WTC11 (cell line): ENCODE measurements at places on chromosomes 2 and 18.

- DNase-seq, result no peak
Measured at GRCh38 chr2:241564596-241565410, 6.3 kb downstream of the BOK start.

DNA sequence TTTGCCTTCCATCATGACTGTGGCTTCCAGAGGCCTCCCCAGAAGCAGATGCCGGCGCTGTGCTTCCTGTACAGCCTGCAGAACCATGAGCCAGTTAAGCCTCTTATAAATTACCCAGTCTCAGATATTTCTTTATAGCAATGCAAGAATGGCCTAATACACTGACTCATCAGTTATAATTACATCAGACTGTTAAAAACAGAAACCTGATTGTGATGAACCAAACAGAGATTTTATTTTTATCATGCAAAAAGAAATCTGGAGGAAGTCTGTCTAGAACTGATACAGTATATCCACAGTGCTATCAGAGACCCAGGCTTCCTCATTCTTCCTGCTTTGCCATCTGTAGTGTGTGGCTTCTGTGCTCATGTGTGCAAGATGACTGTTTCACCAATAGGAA lies 93.4 kb upstream of the MEX3C start:
- DNase-seq, result no peak

DNA sequence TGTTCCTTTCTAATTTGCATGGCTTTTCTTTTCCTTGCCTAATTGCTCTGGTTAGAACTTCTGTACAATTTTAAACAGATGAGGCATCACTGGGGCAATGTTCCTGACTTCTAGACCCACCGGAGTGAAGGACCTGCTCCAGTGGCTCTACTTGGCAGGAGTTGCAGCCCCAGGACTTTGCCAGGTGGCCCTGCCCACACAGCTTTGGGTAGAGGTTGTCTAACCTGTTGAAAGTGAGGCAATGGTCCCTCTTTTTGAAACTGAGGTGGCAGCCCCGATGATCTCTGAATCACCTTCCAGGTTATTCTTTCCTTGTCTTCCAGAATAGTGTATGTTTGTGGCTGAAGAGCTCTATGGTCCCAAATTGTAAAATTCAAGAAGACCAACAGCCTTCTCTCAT lies 29.9 kb upstream of the ZNF512 start:
- DNase-seq, result no peak

GRCh38 chr18:67216846-67217245 lies 299.7 kb downstream of the DSEL start:
- no peak for DNase-seq

DNA sequence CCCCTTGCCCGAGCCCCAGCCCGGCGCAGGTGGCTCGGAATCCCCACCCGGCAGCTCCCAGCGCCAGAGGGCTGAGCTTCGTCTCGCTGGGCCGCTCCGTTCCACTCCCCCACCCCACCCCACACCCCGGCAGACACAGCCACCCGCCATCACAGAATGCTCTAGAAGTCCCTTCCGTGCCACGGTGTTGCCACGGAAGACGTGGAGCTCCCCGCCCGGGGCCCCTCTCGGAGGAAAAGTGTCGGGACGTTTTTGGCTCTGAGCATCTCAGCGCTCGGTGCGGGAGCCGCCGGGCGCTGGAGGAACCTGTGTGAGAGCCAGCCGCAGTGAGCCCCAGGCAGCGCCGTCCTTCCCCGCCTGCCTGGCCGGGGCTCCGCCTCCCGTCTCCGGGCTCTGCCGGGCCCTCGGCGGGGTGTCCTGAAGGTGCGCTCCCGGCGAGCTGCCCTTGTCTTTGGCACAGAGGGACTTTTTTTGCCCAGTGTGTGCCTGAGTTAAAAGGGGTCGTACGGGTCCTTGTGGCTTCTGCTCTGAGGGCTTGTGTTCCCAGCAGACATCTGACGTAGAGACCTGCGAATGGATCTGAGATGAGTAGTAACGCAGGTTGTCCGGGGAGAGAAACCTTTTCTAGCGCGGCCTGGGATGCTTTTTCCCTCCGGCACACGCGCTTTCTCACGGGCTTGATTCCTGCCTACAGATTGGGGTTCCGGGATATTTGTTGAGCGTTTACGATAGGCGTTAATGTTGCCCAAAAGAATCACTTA lies 1.8 kb downstream of the ZCCHC2 start:
- peak; percentile 64 for DNase-seq

- no peak for DNase-seq
Measured at GRCh38 chr2:226611944-226612318, 187.7 kb downstream of the IRS1 start.

DNA sequence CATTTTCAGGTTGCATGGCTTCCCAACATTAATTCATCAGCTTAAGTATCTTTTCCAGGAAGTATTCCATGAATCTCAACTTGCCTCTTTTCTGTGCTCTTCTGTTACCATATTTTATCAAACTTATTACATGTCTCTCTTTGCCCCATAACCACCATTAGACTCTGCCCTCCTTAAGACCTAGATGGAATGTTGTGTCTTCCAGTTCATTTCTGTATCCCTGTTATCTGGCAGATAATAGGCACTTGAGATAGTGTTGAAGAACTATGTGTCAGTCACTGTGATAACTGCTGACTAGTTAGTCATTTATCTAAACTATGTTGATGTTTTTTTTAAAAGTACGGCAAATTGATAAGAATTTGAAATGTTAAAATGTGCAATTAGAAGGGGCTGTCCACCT lies 41.8 kb downstream of the GLS start:
- no peak for DNase-seq
